Stimulated activated CD8-positive, alpha-beta memory T cell treated with anti-CD3 and anti-CD28 coated beads, Interleukin-15, amount 100 ng/mL, for 24 hours (primary cell): ENCODE measurements at places on chromosomes 1 and 21.

- no peak for DNase-seq
These were observed 312 bp downstream of the KIAA2013 start for GRCh38 chr1:11925938-11926292.

DNA sequence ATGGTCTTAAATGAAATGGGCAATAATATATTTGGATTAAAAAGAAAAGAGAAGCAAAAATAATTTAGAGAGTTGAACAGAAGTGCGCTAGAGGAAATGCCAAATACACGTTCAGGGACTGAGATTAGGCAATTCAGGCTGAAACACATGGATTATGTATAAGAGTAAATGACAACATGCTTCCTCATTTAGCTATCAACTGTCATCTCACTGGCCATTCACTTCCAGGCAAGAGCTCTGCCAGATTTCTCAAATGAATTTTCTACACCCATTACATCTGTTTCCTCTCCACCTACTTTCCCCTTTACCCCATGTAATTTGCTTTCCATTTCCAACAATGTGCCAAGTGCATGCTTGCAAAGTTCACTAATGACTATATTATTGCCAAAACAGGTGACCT, 582.4 kb downstream of the LTN1 start:
- no peak for DNase-seq

- no peak for DNase-seq
These were observed 200.4 kb upstream of the FGGY start for GRCh38 chr1:59096501-59096900.

GRCh38 chr1:221727146-221728036, 14.5 kb downstream of the DUSP10 start:
- DNase-seq = no peak

DNA sequence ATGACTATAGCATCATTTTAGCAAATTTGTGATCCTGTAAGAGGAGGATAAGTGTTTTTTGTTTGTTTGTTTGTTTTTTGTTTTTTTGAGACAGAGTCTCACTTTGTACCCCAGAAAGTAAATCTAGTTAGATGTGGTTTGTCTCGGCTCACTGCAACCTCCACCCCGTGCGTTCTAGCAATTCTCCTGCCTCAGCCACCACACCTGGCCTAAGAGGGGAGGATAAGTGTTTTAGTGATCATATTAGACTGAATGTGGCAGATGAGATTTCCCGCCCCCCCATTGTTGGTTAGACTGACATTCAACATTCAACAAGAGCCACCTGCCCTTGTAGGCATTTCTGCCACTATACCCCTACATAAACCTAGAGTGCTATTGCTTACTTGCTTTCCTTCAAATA, 98.5 kb downstream of the OSBPL9 start:
- DNase-seq = no peak

- DNase-seq = no peak
These were observed 20.0 kb downstream of the METTL13 start for GRCh38 chr1:171801487-171801891.

GRCh38 chr1:16387201-16388188, 20.5 kb downstream of the SZRD1 start:
- no peak for DNase-seq

DNA sequence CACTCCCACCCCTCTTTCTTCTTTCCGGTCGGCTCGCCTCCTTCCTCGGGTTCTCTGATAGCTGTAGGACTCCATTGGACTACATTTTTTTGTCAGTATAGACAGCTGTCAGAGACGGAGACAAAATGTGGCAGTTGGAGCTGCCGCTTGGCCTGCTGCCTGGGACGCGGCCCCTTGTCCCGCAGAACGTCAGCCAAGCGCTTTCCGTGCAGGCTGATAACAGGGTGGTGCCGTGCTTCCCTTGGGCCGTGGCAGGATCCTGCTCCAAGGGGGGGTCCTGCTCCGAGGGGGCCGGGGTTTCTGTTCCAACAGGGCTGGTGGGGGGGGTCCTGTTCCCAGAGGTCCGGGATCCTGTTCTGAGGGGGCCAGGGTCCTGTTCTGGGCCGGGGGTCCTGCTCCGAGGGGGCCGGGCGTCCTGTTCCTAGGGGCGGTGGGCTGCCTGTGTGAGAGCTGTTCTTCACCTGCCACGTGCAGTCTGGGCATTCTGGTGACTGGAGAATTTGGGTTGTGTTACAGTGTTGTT, 4.9 kb downstream of the SKI start:
- no peak for DNase-seq

DNA sequence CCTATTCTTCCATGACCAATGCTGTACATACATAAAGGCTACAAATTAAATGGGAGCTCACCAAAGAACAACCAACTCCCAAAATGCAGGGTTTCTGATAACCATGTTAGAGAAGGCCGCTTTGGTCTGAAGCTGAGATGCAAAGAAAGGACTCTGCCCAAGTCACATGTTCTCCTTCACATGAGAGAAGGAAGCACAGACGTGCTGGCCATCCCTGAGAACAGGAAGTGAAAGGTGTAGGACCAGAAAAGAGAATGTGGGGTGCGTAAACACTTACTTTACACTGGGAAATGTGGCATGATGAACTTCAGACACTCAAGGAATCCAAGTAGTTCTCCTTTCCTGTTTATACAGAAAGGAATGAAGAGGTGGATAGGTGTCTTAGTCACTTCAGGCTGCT, 31.7 kb upstream of the TADA1 start:
- no peak for DNase-seq

DNA sequence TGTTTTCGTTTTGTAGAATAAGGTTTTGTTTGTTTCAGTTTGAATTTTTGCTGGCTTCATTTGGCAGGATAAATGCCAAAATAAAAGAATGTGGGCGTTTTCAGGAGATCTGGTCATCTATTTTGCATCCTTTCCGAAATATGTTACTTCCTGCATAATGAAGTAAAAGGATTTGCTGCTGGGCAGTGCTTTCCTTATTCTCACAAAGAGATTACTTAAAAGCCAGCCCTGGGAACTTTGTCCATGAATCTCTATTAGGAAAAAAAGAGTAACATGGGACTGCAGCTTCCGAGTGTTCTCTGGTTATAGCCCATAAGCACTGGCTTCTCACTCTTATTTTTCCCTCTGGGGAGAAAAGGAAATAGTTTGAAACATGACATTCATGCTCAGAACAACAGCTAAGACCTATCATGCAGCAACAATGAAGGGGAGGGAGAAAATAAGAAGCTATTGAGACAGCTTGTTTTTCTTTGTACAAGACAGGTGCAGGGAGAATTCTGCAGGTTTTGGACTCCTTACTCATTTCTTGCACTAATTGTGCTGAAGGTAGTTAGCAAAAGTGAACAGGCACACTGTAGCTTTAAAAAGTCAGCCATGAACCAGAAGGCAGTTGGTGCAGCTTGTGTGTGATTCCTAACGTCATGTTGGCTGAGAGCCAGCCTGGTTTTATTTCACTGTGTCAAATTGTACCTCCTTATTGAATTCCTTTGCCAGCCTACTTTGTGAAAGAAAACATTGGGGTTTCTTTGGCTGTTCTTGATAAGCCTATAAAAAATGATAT, at the start of gene SAMD13:
TSS of gene SAMD13 (plus strand) at position 705 of the 781 bp plus-strand sequence. CDS start 1,527 bp downstream, outside the sequence.
- no peak for DNase-seq

DNA sequence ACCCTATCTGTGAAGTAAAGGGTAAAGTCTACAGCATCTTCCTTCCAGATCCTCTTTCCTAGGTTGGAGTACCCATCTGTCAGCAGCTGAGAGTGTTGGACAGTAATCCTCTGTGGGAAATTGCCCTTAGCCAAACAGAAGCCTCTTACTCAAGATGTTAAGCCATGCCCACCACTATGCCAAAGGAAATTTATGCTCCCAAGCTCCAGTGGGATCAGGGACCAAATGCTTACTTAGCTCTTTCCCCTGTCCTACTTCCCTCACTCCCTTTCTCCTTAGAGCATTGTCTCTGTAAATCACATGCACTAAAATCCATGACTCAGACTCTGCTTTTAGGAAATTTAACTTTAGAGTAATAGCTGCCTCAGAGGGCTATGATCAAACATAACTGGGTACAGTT, 254.0 kb downstream of the BRINP2 start:
- DNase-seq = no peak
